NCI-H1092 treated with DMSO at 0.1 percent for 48 hours (cell line): ENCODE measurements at places on chromosomes 2 and 18.

DNA sequence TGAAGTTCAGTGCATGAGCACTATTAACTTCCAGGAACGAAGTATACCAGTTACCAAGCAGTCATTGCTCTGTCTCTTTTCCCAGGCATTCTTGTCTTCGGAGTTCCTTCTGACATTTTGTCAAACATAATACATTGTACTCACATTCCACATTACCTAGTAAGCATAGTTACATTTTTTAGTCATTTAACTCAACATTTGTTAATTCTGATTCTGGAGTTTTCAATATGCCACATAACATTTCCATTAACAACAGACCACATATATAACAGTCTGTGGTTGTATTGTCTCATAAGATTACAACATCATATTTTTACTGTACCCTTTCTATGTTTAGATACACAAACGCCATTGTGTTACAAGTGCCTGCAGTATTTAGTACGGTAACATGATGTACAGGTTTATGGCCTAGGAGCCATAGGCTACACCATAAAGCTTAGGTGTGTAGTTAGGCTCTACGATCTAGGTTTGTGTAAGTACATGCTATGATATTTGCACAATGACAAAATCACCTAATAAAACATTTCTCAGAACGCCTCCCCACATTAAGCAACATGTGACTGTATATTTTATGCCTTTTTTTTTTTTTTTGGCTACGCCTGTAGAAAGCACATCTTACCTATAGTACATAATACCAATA is 187.1 kb downstream of the DYM start:
- no peak for DNase-seq

GRCh38 chr18:44130376-44130942 is 550.2 kb upstream of the SETBP1 start:
- DNase-seq, result peak; percentile 95

GRCh38 chr2:185695711-185696235 is 42.8 kb upstream of the FSIP2 start:
- DNase-seq, result no peak

DNA sequence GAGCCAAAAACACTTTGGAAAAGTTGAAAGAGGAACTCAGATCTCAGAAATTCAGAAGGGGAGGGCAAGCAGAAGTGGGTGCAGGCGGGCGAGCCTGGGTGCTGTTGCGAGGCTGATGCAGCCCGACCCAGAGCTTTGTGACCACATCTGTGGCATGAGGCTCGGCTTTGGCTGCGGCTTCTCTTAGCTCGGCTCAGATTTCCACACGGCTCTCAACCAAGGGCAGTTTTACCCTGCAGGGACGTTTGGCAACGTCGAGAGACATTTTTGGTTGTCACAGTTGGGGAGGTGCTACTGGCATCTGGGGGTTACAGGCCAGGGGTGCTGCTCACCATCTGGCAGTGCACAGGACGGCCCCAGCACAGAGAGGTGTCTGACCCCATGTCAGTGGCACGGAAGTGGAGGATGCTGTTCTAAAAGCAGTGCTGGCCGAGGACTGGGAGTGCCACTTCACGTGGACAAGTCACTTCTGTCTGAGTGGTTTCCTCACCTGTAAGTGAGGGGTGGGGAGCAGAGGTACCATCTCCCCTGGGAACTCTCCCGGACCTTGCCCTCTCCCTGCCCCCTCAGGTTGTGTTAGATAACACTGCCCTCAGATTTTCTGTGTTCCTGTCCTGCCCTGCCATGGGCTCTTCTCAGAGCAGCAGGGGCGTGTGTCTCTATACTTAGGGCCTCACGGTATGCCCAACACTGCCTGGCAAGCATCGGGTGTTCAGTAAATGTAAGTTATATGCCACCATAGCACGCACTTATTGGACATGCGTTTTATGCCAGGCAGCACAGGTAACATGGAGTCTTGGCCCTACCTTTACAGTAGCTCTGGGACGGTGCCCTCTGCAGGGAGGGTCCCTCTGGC is 48.7 kb upstream of the FAHD2A start:
- no peak for DNase-seq

GRCh38 chr2:143575340-143575739 is 446.1 kb downstream of the ARHGAP15 start:
- DNase-seq, result no peak

DNA sequence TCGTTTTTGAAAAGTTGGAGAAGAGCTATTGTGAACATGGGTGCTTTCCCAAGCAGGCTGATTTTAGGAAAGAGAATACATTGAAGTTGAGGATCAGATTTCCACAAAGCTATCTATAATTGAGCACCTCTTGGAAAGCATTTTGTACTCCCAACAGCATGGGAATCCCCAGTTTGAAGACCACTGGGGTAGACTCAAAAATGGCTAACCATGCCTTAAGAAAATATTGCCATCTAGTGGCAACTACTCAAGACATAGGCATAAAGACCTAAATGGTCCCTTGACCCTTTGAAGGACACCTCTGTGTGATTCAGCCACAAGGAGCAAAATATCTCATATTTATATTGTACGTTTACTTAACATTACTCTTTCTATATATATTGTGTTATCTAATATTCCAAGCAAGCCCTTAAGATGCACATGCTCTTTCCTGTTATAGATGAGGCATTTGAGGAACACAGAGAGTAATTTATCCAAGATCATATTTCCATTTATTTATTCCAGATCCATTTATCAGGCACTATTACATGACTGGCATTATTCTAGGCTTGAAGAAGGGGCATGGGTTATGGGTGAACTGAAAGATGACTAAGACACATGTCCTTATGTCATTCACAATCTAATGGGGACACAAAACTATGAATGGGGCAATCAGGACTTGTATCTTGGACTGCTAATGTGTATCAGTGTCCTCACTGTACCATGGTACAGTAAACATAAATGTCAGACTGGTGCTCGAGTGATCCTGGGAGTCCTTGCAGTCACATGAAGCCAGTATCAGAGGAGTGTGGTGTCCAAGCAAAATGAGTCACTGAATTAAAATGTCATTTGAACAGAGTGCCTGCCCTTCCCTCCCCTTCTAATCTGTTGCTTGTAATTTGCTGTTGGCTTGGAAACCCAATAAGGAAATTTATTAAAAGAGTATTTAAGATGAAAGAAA is 121.0 kb upstream of the XPO1 start:
- DNase-seq, result peak; percentile 19

- DNase-seq, result no peak
Observed at GRCh38 chr2:64939332-64939917, 49.8 kb upstream of the SLC1A4 start.

DNA sequence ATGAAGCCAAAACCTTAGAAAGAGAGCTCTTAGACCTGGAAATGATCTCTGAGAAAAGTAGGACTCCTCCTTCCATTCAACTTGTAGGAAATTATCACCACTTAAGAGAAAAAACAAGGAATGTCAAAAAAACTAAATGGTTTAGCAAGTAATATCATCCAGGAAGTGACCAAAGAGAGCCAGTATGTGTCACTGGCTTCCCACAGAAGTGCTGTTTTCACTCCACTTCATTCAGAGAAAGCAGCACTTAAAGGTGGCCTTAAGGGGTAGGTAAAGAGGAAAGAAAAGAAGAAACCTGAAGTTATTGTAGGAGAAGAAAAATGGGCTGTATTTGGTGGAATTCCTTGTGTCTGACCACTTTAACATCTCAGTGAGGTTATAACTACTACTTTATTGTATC is 414.4 kb upstream of the ETAA1 start:
- no peak for DNase-seq

DNA sequence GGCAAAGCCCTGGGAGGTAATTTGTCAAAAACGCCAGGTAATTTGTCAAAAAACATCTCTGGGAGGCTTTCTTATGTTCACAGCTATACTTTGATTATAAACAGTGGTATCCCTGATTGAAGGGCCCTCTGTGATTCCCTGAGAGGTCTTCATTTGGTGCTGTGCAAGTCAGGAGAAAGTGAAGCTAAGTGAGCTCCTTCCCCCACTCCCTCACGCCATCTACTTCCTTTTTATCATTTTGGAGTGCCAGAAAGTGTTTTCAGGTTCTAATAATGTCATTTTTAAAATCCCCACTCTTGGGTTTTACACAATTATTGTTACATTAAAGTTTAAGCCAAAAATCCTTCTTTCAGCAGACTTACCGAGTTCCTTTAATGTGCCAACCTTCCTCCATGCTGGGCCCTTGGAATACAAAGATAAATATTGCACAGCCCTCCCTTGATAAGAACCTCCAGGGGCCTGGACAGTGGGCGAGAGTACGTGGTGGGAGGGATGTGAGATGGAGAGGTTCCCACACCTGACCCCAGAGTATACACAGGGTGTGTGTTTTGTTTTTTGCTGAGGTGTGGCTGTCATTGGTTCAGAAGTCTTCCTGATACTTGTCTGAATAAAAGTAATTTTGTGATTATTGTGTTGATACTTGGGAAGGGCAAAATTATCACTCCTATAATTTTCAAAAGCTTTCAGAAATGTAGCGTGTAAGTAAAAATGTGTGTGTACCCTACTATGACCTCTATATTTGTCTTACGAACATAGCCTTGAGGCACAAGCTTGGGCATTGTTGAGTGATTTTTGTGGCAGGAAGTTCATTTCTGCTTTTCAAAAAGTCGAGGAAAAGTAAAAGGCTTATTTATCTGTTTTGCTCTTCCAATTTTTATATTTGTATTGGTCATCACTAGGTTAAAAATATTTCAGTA is 8.2 kb downstream of the MAPRE2 start:
- no peak for DNase-seq

GRCh38 chr2:181810823-181811695 is 80.5 kb upstream of the ITPRID2 start:
- no peak for DNase-seq

DNA sequence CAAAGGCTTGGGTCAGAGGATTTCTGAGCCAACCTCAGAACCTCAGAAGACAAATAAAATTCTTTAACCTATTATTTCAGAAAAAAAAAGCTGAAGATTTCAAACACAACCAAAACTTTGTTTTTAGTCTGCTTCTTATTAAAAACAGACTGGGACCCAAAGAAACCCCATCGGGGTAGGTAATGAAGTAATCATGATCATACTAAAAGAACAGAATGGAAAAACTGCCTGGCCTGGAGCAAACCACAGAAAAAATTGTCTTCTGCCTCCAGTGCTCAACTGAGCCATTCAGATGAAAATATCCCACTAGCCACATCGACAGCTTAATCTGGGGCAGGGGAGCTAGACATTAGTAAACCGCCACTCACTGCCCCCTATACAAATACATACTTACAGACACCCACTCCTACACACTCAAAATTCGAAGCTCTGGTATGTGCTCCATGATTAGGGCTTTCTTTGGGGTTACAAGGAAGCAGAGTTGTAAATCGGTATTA is 76.5 kb downstream of the SDC1 start:
- DNase-seq, result no peak

DNA sequence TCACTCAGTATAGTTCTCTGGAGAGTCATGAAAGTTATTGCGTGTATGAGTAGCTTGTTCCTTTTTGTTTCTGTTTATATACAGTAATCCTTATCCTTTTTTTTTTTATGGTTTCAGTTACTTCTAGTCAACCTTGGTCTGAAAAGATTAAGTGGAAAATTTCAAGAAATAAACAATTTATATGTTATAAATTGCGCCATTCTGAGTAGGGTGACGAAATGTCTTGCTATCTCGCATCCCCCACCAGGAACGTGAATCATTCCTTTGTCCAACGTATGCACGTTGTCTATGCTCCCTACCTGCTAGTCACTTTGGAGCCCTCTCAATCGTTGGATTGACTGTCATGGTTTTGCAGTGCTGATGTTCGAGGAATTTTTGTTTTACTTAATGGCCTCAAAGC is 60.4 kb downstream of the FAM117B start:
- DNase-seq, result no peak

- DNase-seq, result no peak
Observed at GRCh38 chr2:193476171-193476800, 1281.6 kb upstream of the TMEFF2 start.

DNA sequence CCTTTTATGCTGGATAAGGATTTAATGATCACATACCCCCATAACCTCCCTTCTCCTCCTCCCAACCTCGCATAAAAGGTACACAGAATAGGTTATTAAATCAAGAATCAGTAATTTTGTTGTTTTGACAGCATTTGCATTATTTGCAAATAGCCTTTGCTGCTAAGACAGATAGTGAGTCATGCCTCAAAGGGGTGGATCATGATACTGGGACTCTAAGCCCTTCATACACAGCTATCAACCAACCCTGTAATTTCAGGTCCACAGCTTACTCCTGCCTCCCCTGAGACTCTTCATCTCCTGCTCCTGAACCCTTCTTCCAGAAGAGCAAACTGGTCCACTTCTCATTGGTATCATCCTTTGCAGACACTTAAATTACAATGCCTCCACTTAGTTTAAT is 73.8 kb upstream of the KLHL29 start:
- no peak for DNase-seq
